Cardiac fibroblast (primary cell): ENCODE measurements at places on chromosomes 1 and 21.

GRCh38 chr1:150562446-150563339 lies 13.5 kb downstream of the ADAMTSL4 start:
- DNase-seq: no peak

DNA sequence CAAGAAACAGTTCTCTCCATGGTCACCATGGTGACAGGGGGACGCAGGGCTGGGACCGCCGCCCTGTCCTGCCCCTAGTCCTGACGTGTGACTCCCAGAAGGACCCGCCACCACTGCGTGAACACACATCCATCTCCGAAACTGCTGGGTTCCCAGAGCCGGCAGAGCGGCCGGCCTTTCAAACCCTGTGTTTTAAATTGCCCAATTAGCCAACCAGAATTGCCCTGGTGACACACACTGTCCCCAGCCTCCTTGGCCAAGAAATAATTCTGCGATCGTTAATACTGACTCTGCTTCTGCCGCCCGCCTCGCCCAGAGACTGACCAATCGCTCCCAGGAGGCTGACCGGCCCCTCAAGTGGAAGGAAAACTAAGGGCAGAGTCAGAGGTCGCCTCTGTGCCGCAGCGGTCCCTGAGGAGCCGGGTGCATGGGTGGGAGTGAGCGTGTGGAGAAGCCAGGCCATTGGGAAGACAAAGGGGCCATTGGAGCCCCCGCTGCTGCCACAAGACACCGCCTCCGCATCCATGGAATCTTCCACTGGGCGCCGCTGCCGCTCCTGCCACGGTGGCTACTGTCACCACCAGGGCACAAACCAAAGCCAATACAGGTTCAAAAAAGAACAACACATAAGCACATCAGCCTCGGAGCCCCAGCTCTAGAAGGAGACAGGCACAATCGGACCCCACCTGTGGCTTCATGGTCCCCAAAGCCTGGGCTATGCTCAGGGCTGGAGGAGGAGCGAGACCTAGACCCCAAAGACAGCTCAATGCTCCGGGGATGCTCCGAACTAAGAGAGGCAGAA lies 273.2 kb downstream of the NPHP4 start:
- DNase-seq: no peak

- peak; percentile 50 for DNase-seq
These were observed 911 bp downstream of the GNB1 start for GRCh38 chr1:1889847-1890505.

DNA sequence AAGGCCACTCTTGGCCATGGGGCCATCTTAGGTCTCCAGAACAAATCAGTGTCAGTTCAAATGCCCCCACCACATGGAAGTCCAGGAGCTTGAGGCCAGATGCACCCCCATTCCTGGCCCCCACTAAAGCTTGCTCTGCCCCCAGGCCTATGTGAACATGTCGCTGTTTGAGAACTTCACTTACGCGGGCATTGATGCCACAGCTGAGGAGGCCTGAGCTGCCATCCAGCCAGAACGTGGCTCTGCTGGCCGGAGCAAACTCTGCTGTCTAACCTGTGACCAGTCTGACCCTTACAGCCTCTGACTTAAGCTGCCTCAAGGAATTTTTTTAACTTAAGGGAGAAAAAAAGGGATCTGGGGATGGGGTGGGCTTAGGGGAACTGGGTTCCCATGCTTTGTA lies 15.1 kb upstream of the MPL start:
- DNase-seq: no peak

- no peak for DNase-seq
These were observed 3.9 kb upstream of the CLSTN1 start for GRCh38 chr1:9827558-9828185.

DNA sequence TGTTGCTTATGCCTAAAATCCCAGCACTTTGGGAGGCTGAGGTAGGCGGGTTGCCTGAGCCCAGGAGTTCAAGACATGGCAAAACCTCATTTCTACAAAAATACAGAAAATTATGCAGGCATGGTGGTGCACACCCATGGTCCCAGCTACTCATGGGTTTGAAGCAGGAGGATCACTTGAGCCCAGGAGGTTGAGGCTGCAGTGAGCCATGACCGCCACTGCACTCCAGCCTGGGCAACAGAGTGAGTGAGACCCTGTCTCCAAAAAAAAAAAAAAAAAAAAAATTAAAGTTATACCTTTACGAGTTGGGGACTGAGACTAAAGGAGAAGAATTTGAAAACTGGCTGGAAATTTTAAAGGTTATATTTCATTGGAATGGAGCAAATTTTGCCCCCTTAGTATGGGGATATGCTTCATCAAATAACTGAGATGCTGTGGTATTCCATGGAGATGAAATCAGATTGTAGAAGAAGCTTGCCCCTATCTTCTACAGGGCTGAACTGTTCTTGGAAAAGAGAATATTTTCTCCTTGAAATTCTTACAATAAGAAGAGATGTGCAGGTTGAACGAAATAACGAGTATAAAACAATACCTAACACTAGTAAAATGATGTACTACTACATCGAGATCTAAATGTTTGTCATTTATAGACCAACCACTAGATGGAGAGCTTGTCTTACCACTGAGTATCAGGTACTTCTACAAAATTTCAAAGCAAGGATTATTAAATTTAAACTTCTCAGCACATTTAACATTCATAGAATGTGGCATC lies 34.9 kb upstream of the SCYL3 start:
- peak; percentile 78 for DNase-seq

GRCh38 chr1:33970148-33970825 lies 106.4 kb downstream of the HMGB4 start:
- DNase-seq: no peak

DNA sequence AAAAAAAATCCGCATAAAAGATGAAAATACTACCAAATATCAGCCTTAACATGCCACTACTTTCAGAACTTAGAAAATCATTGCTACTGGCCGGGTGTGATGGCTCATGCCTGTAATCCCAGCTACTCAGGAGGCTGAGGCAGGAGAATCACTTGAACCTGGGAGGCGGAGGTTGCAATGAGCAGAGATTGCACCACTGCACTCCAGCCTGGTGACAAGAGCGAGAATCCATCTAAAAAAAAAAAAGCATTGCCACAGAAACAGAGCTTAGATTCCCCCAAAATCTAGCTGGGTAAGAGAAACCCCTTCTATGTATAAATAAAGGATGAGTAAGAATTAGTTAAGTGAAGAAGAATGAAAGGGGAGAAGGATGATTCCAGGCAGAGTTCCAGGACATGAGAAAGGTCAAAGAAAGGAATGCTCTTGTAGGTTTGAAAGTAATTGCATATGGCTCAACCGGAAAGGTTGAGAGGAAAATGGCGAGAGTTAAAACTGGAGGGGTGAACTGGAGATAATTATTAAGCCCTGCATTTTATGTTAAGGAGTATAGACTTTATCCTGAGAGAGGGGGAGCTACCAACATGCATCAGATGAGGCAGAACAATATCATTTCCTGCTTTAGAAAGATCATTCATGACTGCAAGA lies 19.7 kb upstream of the NRDC start:
- DNase-seq: peak; percentile 75

DNA sequence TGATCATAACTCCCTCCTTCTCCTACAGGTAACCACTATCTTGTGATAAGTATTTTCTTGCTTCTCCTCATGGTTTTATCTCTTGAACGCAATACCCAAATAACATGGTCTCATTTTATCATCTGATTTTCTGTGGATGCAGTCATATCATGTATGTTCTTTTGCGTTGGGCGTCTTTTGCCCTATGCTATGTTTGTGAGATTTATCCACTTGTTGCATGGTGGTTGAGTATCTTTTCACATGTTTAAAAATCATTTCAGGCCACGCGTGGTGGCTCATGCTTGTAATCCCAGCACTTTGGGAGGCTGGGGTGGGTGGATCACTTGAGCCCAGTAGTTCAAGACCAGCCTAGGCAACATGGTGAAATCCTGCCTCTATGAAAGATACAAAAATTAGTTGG lies 15.6 kb downstream of the PADI3 start:
- no peak for DNase-seq
